Kasumi-1 (cell line): ENCODE measurements at places on chromosomes 3 and 15.
A peak's percentile ranks its signal among the peaks of the same experiment; 100 is the strongest.

GRCh38 chr3:128854475-128854874 lies 24.9 kb upstream of the ACAD9 start:
- DNase-seq = peak; percentile 84

- DNase-seq = no peak
Observed at GRCh38 chr15:69289342-69290146, 9.2 kb upstream of the PAQR5 start.

- DNase-seq = no peak
Observed at GRCh38 chr3:141411251-141411771, 43.0 kb downstream of the ZBTB38 start.

DNA sequence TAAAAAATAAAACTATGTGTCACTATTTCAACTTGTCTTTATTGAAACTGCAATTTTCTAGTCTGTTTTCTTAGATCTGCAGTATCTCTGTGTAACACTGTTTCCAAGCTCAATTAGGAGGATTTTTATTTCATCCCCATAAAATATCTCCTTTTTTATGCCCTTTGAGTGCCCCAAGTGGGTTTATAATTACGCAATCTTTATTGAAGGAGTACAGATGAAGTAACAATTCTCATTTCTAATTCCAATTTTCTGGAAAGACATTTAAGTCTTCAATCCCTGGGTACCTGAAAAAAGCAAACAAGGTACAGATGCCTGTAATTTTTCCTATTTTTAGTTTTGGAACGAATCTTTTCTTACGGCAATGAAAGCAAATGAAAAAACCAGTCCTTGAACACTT lies 61.3 kb downstream of the CYP19A1 start:
- DNase-seq = no peak

DNA sequence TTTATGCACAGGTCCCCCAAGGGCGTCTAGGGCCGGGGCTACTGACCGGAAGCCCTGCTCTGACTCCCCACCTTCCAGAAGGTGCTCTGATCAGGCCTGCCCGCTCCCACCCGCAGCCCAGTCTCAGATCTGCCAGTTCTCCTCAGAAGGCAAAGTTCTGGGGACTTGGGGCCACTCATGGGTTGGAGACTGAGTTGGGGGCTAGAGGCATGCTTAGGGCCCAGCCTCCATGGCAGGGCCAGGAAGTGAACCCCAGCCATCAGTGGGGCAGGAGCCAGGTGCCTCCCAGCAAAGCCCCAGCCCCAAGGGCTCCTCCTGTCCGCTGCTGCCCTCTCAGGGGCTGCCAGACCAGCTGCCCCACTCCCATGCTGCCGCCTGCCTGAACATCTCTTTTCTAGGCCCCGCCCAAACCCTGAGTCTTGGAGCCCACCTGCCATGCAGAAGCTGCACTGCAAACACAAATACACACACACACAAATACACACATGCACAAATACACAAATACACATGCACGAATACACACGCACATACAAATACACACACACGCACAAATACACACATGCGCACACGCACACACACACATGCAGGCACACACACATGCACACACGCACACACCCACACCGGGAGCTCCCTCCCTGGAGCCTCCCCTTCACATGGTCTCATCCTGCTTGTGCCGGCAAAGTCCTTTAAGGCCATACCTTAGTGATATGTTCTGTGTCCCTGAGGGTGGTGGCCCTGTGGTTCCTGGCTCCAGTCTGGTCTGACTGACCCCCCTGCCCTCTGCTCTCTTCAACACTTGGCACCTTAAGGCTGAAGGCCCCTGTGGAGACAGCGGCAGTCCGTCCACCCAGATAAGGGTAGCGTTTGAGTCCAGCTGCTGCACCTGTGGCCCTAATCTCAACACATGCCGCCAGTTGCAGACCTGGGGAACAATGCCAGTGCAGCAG lies 59.2 kb upstream of the KLF13 start:
- no peak for DNase-seq

DNA sequence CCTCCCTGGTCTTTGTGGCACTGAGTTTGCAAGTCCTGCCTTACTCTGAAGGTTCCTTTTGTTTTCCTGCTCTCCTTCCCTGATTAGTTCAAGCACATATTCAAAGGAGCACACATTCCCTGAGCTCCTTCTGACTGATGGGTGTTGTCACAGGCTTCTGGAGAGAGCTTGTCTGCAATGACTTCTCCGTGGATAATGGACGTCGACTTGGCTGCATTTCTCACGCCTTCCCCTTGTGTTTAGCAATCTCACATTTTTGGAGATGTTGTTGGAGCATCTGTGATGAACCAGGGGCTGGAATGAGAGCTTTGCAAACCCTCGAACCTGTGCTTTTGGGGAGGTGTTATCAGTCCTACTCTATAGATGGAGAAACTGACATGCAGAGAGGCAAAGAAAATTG lies 375.4 kb upstream of the PROK2 start:
- no peak for DNase-seq

DNA sequence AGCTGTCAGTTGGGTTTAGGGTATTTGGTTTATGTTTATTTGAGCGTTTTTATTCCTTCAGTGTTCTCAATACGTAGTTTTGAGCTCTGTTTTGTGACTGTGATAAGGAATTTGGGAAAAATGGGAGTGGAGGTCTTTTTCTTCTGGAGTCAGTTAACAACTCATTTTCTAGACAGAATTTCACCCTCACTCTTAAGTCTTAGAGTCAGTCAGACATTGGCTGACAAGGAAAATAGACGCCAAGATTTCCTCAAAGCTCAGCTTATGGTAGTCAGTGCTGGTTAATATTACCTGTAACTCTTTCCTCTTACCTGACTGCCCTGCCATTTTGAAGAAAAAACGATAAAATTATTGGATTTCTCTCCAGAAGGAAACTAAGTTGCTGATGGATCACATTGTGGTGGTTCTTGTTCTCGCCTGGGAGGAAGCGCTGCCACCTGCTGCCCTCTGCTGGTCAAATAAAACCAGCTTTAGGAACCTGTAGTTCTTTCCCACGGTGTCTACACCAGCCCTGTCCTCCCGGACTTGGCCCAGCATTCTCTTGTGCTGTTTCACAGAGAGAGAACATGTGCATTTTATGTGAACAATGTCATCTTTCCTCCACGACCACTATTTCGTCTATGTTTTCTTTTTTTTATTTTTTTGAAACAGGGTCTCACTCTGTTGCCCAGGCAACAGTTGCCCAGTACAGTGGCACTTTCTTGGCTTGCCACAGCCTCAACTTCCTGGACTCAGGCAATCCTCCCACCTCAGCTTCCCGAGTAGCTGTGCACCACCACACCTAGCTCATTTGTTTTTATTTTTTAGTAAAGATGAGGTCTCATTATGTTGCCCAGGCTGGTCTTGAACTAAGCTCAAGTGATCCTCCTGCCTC lies 41.4 kb upstream of the UMPS start:
- DNase-seq = peak; percentile 75

DNA sequence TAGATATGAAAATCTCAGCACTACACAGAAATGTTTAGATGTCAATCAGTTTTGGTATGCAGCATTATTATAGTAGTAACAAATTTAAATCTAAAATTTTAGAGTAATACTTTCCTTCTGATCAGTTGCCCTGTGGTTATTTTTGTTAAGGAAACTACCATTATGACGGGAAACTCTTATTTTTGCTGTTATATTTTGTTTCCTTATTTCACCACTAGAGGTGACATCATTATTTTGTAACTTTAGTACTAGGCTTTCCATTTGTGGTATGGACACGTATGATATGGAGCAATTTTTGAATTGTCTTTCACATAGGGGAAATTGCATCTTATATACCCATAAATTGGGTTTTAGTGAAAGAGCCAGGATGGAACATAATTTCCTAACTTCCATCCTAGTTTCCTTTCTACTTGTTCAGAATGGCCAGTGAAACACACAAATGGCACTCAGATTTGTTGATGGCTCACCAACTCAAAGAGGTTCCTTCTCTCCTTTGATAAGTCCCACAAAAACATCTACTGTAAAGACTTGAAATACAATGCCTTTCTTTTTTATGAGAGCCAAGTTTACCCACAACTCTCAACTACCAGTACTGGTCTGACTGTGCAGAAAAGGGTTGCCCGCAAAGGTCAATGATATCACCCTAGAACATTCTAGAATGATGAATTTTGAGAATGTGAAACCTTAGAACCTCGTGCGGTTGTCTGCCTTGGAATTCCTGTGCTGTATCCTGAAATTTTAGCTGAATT lies 19.4 kb upstream of the PPP4R2 start:
- DNase-seq = peak; percentile 49

DNA sequence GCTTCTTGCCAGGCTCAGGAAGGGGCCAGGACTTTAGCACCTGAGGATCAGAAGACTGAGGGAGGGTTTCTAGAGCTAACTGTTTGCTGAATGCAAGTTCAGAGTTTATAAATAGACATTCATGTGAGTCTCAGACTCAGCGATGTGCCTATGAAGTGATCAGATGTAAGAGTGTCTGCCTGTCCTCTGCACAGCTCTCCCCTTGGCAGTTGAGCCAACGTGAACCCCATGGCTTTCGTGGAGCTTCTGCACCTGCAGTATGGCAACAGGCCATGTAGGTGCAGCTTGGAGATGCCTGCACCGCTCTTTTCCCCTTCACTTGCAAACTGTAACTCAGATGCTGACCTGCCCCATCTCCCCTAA lies 141.9 kb downstream of the CHDH start:
- no peak for DNase-seq

DNA sequence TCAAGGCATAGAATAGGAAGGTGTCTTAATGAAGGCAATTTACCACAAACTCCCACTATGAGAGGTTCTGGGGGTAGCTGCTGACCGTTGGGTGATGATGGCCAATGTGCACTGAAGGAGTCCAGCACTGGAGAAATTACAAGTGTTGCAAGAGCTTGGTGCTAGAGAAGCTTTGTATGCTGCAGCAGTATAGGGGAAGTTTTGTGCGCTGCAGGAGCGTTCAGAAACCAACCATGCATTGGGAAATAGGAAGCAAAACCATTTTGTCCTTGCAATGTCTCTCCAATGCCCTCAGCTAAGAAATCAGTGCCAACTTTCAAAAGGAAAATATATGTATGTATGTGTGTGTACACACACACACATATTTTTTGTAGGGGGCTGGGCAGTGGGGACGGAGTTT lies 441.6 kb upstream of the NAALADL2 start:
- DNase-seq = peak; percentile 10

DNA sequence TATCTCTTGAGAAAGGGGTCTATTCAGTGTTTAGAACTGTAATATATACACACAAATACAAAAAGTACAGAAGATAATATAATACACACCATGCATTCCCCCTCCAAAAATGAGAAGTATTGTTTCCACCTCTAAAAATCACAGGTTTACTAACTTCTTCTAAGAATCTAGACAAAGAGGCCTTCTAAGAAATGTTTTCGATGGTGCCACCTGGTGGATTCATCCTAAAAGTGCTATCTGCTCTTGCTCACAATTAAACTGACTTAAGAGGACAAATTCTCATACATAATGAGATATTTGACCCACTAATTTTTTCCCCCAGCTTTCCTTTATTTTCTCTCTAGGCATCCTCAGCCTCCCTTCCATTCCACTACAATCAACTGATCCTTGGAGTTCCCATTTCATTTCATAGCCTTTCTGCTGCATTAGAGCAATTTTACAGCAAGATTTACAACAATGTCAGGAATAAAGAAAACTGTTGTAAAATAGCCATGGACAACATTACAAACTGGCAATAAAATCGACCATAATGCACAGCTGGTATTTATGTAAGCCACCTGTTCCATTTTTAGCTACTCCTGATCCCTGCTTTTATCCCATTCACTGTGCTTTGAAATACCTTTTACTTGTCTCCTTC lies 124.6 kb downstream of the ARRDC4 start:
- peak; percentile 61 for DNase-seq

DNA sequence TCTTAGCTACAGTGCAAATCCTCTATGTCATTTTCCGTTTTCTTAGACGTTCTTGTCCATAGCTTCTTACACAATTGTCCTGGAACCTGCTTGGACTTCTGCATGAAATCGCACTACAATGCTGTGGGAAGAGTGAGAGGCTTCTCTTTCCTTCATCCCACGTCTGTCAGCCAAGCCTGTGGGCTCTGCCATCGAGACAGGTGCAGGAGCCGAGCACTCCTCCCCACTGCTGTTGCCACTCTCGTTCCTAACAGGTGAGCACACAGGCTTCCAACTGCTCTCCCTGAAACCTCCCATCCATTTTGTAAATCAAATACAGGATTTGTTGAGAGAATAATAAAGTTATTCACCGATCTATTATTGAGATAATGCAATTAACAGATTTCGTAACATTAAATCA lies 23.5 kb downstream of the ZXDC start:
- DNase-seq = no peak

DNA sequence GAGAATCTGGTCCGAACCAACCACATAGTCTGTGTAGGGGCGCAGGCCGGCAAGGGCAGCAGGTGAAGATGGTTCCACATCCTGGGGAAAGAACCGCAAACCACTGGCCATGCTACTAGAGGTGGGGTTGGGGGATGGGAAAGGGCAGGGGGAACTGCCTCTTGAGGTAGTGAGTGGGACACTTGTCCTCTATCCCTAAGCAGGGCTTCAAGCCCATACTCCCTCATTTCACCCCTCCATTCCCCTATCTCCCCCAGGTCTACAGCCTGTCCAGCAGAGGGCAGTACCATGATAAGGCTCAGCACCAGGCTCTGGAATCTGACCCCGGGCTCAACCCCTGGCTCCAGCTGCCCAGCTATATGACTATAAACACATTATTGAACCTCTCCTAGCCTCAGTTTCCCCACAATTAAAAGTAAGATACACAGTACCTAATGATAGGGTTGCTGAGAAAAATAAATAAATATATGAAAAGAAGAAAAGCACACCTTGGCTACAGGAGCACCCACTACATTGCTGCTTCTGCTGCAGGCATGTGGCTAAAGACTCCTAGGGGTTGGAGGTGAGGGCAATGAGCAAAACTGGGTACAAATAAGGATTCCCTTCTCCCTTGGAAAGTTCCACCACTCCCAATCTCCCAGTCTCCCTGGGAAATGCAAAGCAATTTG lies 6.3 kb downstream of the GORASP1 start:
- peak; percentile 67 for DNase-seq

- DNase-seq = no peak
Observed at GRCh38 chr3:134766290-134766689, 28.8 kb upstream of the EPHB1 start.

DNA sequence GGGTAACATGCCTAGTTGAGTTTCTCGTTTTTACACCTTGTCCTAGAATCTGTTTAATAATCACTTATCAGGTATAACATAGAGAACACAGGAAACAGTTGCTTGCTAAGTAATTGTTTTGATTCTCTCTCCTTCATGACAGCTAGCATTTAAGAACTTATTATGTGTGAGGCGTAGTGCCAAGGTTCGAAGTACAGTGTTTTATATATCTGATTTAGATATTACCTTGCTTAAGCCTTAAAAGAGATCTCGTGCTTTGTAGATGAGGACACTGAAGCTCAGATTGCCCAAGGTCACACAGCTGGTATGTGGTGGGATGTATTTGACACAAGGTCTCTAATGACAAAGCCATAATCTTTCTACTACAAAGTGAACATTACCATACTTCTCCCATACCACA lies 29.0 kb upstream of the IFT57 start:
- DNase-seq = no peak

DNA sequence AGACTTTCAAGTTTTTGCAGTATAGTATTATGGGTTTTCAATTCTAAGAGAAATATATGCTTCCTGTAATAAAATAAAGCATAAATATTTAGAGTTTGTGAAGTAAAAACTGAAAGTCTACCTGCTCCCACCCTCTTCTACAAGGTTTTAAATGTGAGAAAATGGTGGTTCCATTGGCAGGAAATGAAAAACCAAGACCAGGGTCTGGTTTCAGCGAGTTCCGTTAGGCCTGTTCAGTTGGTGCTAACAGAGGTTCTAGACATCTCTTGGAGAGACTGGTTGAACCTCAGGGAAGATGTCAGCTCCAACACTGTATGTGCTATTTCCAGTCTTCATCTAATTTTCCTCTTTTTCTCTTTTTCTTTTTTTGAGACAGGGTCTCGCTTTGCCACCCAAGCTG lies 11.8 kb upstream of the MYO1E start:
- no peak for DNase-seq

- DNase-seq = no peak
Observed at GRCh38 chr15:63277893-63278456, 570 bp downstream of the APH1B start.
